NCI-H446 treated with DMSO at 0.1 percent for 48 hours (cell line): ENCODE measurements at places on chromosomes 7 and 10.

DNA sequence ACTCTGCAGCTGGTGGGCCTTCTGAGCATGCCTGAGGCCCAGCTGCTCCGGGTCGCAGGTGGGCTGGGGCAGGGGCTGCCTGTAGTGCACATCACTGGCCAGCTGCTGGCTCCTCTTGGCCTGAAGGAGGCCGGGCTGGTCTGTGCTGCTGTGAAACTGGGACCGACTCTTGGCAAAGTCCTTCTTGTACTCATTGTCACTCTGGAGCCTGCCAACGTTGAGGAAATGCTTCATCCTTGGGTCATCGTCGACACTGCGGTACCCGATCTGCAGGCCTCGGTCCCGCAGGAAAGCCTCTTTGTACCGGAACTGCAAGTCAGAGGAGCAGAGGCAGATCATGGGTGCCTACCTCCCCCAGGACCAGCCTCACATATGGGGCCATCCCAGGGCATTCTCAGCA, 37.7 kb downstream of the HABP2 start:
- DNase-seq = no peak

- no peak for DNase-seq
These were observed 40.8 kb downstream of the RBM20 start for GRCh38 chr10:110684800-110685446.

DNA sequence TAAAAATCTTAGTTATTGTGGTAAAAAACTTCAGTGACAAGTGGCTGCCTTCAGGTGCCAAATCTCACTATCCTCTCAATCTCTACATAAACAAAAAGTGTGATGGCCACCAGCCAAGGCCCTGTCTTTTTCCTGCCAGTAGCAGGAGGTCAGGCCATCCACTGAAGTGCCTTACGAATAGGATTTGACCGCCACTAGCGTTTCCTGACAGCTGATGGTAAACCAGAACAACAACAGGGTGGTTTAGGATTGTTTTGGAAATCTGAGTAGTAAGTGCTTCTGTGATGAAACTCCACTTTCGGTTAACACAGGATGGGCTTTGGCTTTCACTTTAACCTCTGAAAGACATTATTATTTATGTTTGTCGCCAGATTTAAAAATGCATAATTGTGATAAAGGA, 55.7 kb upstream of the OGDHL start:
- no peak for DNase-seq

DNA sequence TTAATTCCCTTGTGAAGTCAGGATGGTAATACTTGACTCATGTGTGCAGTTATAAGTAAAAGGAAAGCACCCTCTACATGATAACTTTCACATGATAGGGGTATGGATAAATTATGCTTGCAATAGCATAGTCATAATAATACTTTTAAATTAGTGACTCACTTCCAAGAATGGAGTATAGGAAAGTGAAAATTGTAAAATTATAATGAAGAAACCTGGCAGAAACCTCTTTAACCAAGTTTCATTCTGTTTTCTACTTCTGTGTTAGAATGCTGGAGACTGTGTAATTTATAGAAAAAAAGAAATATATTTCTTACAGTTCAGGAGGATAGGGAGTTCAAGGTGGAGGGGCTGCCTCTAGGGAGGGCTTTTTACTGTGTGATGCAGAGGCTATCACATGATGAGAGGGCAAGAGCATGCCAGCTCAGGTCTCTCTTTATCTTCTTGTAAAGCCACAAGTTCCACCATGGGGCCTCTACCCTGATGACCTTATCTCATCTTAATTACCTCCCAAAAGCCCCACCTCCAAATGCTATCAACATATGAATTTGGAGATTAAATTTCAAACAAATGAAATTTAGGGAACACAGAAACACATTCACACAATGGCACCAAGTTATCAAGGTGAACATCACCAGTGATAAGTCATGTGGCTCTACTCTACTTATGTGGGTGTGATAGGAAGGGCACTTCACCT, 43.2 kb downstream of the HDAC9 start:
- DNase-seq = no peak

DNA sequence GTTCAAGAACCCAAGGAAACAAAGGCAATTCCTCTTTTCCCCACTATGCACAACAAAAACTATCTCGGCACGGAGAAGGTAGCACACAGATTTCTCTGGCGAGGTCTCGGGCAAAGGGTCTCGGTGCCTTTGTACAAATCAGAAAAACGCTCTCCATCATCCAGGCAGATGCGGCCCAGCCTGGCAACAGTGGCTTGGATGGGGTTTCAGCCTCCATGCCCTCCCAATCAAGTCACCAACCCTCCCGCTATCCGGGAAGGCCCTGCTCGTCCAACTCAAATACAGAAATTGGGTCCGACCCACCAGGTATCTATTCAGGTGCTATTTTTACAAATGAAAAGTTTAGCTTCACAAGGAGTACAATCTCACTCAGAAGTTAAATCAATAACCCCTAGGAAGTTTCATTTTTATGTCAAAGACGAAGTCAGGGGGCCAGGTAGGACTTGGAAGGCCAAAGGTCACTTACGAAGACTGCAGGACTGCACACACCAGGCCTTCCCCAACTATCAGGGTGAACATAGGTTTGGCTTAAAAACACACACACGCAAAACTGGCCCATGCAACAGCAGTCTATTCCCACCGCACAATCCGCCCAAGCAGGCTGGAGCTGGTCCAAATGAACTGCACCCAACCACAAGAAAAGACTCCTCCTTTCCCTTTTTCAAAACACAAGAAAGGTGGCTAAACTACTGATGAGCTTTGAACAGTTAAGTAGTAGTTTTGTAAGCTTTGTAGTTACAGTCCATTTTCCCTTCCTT, 43.0 kb downstream of the GNA12 start:
- DNase-seq = no peak

GRCh38 chr10:33214174-33214573, 120.3 kb downstream of the NRP1 start:
- no peak for DNase-seq

DNA sequence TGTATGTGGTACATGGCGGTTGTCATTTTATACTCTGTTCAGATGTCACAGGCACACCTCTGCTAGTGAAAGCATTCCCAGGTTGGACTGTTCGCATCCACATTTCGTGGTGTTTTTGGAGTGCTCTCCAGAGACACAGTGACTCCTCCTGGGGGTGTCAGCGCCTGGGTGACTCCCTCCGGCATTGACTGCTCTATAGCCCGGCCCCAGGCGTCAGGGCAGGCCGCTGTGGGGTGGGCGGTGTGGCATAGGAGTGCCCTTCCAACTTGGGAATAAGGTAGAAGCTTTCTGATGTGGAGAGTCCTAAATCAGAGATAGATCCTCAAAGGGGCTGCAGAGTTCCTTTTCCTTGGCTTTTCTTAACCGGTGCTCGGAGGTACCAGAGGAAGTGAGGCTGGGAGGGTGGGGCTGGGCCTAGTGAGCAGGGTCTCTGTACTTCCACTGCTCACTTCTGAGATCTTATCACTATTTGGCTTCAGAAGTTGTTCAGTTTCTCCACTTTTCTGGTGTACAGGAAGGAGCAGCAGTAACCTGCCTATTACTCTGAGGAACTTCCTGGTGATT, 32.3 kb downstream of the CCNY start:
- no peak for DNase-seq

DNA sequence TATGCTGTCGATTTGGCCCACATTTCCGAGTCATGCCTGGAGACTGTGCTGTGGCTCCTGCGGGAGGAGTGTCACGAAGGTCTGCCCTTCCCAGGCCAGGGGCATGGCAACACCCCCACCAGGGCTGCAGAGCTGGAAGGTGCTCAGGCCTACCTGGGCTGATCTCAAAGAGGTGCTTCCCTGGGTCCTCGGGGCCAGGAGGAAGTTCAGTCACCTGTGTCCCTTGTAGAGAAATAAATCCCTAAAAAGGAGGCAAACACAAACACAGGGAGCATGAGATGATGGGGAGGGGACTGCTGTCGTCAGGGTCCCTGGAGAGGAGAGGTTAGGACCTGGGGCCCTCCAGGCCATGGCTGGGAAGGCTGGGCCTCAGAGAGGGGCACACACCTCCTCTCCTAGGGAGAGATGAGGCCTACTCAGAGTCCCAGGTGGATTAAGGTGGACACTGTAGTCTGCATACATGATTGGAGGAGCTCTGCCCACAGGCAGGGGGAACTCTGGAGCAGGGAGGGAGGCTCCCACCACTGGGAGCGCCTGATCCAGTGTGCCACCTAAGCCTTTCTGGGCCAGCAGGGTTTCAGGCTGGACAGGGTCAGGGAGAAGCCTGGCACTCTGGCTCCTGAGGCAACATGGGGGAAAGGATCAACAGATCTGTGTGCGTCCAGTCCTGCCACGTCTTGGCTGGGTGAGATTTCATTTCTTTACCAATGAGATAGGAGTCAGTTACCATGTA, 49.4 kb downstream of the ARHGAP22 start:
- DNase-seq = no peak

- DNase-seq = no peak
These were observed 193.4 kb upstream of the VWC2 start for GRCh38 chr7:49580000-49580399.

DNA sequence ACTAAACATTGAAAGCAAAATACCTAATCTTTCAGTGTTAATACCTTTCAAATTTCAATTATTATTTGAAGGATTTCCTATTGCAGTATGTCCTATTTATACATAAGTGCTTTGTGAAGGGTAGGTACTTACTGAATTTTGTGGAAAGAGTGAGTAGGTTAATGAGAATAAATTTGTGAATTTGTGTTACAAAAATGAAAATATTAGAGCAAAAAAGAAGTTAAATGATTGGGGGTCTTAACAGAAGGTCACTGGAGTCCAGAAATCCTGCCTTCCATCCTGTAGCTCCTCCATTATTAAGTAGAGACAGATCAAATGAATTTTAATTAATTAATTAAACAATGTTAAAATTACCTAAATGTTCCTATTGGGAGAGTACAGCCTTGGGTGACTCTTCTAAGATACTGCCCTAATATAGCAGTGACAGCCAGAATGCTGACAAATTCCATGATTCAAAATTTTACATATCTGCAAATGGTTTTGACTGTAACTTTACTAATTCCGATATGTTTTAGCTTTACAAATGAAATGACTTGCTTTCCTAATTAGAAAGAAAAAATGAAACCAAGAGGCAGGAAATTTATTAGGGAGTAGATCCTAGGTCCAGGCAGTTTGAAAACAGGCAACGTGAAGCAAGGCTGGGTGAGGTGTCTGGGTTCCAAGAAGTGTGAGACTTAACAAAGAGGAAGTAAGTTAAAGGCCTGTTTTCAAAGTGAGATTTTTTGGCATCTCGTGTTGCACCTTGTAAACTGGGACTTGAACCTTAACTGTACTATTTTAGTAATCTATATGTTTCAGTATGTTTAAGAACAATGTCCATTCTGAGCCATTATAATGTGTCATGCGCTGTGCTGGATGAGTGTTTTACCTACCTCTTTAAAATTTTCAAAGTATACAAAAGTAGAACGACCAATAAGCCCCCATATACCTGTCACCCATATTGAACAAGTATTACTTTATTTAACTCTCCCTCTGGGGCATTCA, 1.5 kb downstream of the PIK3CG start:
- no peak for DNase-seq

DNA sequence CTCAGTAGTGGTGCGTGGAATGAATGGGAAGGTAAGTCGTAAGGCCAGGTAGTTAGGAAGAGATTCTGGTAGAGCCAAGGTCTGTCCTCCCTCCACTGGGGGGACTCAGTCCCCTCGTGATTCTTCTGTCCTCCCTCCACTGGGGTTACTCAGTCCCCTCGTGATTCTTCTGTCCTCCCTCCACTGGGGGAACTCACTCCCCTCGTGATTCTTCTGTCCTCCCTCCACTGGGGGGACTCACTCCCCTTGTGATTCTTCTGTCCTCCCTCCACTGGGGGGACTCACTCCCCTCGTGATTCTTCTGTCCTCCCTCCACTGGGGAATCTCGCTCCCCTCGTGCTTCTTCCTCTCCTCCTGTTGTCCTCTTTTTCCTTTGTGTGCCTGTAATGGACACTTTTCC, 125.1 kb downstream of the CELF2 start:
- DNase-seq = no peak

DNA sequence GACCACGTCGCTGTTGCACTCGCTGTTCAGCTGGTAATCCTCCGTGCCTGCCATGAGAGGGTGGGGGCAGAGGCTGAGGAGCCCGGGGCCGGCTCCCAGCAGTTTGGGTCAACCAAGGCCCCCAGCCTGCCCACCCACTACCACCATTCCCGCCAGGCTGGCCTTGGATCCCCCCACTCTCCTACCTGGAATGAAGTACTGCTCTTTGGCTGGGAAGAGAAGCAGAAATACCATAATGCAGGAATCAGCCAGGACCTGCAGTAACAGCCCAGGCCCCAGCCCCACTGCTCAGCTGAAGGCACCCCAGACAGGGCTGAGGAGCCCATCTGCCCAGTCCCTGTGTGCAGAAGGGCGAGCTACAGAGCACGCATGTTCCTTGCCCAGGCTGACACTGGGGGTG, 138.0 kb downstream of the SLIT1 start:
- DNase-seq = no peak

- no peak for DNase-seq
These were observed 12.0 kb upstream of the RHOBTB1 start for GRCh38 chr10:60955957-60956425.

- DNase-seq = no peak
These were observed 72.4 kb downstream of the DNAJB6 start for GRCh38 chr7:157409149-157409752.

GRCh38 chr10:60123172-60123571, 216.8 kb upstream of the CCDC6 start:
- no peak for DNase-seq

DNA sequence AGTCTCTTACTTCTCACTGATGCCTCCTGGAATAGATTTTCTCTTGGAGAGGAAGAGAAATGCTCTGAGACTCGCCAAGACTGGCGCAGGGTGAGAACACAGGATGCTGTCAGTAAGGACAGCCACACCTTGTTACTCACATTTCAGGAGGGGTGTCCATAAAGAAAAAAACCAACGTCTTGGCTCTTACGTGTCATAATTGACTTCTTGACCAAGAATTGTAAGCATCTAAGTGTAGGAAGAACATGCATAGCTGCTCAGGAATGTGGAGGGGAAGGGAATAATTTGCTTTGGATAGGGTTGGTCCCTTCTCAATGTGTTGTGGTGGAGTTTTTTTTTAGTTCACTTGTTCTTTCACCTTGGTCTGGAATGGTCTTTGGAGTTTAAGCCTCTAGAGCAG, 43.8 kb upstream of the ZNF438 start:
- no peak for DNase-seq

DNA sequence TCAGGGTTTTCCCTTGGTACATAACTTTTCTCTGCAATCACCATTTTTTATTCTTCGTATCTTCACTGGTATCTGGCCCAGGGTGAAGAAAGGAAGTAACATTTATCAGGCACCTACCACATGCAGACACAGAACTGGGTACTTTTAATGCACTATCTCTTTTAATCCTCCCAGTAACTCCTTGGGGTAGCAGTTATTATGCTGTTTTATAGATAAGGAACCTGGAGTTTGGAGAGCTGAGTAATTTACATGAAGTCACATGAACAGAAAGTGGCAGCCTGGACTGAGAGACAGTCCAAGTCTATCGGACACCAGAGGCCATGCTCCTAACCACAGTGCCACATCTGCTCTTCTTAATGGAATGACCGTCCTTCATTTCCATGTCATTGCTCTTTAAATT, 117.1 kb upstream of the PODXL start:
- DNase-seq = no peak

DNA sequence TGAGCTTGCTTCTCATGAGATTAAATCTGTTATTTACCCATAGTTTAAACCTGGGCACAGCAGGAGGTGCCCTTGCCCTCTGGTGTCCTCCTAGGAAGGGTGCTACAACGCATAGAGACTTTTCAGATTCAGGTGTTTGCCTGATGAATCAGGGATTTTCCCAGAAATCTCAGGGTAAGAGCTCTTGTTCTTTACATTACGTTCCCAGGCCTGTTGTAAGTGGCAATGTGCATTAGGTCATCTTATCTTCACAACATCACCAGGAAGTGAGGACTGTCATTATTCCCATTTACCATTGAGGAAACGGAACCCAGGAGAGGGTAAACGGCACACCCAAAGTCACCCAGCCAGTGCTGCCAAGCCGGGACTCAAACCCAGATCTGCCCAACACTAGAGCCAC, 73.0 kb downstream of the NHLRC2 start:
- DNase-seq = no peak
